Tibial nerve (tissue), 4 donors: ENCODE measurements at places on chromosomes 3 and 15.

DNA sequence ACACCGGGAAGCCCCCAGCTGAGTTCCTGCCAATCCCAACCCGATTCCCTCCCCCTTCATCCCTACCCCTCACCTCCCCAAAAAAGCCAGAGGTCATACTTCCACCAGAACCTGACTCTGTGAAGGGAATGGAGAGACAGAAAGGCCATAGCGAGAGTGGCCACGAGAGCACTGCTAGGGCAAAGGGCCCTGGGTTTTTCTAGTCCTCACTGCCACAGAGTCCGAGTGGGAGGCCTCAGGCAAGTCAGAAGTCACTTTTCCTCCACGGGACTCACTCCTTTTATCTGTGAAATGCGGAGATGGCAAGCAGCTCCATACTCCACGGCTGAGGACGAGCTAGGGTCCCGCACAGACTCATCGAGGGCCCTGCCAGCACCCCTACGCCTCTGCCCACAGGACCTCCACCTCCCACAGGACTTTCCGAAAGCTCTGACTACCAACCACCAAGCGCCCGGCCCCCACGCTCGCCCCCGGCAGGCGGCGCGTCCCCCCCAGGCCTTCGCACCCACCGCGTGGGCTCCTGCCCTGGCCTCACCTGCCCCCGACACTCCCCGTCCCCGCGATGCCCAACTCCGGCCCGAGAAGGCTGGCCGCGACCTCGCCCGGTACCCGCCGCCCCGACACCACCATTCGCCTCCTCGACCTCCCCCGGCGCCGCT lies 792 bp downstream of the ATP13A3 start:
- peak overlapping the region; percentile 87 for H3K4me3 ChIP-seq
- no peaks in the 10 kb centered on the region for H3K36me3 ChIP-seq
- H3K27me3 ChIP-seq, result no peaks in the 10 kb centered on the region

GRCh38 chr15:34890424-34890823 lies 79.1 kb downstream of the AQR start:
- H3K27me3 ChIP-seq, result no peaks in the 10 kb centered on the region
- DNase-seq, result no peak
- H3K4me3 ChIP-seq, result no peak overlapping the region
- H3K27ac ChIP-seq, result no peak overlapping the region

GRCh38 chr15:35912196-35912595 lies 366.2 kb upstream of the DPH6 start:
- H3K4me1 ChIP-seq, result no peaks in the 10 kb centered on the region
- H3K36me3 ChIP-seq, result no peaks in the 10 kb centered on the region
- no peaks in the 10 kb centered on the region for H3K27me3 ChIP-seq
- no peak for DNase-seq
- H3K4me3 ChIP-seq, result no peak overlapping the region

- H3K27me3 ChIP-seq, result no peaks in the 10 kb centered on the region
- DNase-seq, result no peak
- H3K36me3 ChIP-seq, result peaks cover 59% of the 10 kb centered on the region
- H3K4me3 ChIP-seq, result no peak overlapping the region
These were observed 21.4 kb downstream of the CCDC191 start for GRCh38 chr3:114034787-114035545.

DNA sequence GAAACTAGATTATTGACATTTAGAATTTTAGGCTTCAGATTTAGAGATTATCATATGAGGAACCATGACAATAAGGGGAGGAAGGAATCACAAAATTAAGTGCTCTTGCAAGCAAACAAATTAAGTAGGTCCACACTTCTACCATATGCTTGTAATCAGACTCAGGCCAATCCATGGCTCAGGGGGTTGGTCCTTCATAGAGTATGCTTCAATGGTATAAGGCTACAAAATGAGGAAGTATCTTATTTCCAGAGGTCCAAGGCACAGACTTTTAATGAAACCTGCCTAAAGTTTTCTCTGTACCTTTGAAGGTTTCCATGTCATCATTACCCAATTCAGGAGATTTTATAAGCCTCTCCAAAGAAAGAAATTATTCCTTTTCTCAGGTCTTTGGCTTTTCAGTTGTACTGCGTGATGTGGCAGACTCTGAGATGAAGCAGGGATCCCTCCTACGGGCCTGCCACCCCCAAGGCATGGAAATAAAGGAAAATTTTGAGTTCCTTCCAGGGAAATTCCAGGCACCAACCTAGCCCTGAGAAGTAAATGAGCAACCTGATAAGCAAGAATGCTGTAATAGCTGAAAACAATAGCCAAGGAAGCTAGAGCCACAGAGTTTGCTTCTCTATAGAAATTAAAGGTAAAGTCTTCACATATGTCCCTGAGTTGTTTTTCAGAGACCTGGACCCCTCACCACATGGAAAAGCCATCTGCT lies 36.3 kb downstream of the SERPINI2 start:
- H3K36me3 ChIP-seq, result no peaks in the 10 kb centered on the region
- no peaks in the 10 kb centered on the region for H3K4me1 ChIP-seq
- H3K27me3 ChIP-seq, result no peaks in the 10 kb centered on the region
- H3K4me3 ChIP-seq, result no peak overlapping the region
- H3K27ac ChIP-seq, result no peak overlapping the region
- DNase-seq, result no peak

DNA sequence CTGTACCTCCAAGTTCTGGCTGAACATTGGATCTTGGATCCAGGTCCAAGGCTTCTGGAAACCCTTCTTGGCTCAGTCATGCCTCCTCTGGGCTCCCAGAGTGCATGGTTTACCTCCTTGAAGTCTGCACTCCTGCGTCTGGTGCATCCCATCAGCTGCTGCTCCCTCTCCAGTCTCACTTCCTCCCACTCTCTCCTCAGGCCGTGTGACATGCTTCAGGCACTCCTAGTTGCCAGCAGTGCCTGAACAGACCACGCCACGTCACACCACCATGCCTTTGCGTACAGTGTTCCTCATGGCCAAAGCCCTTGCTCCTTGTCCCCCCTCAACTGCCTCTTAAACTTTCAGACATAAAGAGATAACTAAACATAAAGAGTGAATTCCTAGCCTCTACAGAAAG lies 5.7 kb downstream of the GPR27 start:
- H3K4me1 ChIP-seq, result no peaks in the 10 kb centered on the region
- H3K27ac ChIP-seq, result no peak overlapping the region
- no peaks in the 10 kb centered on the region for H3K36me3 ChIP-seq
- no peak for DNase-seq

DNA sequence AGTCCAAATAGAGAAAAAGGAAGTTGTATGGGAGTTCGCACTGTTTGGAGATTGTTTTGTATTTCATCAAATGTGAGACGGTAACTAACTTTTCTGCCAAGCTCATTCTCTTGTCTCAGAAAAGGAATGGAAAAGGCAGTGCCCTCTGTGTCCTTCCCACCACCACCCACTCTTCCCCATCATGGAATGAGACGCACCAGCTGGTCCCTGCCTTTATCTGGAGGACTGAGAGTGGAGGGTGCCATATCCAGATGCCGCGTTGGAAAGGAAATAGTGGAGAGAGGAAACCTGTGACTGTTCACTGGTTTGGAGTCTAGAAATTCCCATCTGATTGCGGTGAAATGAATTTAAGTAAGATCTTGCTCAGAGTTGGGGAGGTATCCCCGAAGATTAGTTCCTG lies 3.7 kb upstream of the CCK start:
- no peak overlapping the region for H3K4me3 ChIP-seq
- H3K27me3 ChIP-seq, result no peaks in the 10 kb centered on the region

DNA sequence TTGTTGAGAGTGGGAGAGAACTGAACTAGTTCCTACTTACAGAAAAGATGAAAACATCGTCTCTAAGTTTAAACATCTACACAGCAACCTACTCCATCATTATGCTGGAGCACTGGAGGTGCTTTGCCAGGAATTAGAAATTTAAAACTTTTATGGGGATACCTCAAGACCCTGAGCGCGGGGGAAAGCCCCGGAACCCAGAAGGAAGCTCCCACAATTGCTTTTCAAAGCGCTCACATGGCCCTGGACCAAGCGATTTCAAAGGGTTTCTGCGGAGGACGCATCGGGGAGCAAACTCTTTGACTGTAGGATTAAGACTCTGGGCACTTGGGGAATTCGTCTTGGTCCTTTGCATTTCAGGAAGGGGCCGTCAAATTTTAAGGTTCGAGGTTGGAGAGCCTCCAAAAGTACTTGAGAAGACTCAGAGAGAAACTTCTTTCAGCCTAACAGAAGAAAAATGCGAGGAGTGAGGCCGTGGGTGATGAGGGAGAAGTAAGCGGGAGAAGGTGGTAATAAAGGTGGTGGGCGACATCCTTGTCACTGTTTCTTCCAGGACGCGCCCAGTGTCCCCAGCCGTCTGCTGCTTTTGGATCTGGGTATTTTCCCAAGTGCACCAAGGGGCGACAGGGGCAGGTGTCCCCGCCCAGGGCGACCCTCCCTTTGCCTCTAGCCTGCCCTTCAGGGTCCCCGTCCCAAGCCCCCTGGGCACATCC lies 591 bp downstream of the PROK2 start:
- no peak for DNase-seq
- peaks cover 70% of the 10 kb centered on the region for H3K27me3 ChIP-seq
- H3K36me3 ChIP-seq, result no peaks in the 10 kb centered on the region
- peak overlapping the region; percentile 4 for H3K4me3 ChIP-seq

DNA sequence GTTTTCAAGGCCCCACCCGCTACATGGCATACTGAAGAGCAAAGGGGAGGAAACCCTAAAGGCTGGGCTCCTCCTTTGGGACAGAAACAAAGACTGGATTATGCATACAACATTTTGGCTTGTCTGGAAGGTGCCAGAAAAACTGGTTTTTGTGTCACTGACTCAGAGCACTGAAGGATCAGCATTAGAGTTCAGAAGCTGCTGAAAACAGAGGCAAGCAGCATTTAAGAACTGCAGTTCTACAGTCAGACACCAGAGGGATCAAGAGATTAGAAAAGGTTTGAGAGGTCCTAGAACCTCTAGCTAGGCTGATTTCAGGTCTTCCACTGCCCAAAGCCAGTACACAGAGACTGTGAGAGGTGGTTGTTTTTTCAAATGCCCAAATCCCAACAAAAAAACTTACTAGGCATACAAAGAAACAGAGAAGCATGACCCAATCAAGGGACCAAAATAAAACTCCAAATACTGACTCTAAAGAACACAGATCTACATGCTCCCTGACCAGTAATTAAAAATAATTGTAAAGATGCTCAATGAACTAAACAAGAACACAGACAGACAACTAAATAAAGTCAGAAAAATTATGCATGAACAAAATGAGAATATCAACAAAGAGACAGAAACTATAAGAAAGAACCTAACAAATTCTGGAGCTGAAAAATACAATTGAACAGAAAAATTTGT lies 91.2 kb downstream of the SENP2 start:
- no peaks in the 10 kb centered on the region for H3K36me3 ChIP-seq
- peaks cover 4% of the 10 kb centered on the region for H3K4me1 ChIP-seq
- no peaks in the 10 kb centered on the region for H3K27me3 ChIP-seq

- H3K27ac ChIP-seq, result no peak overlapping the region
- no peaks in the 10 kb centered on the region for H3K4me1 ChIP-seq
- no peak overlapping the region for H3K4me3 ChIP-seq
These were observed 2.3 kb downstream of the FEZF2 start for GRCh38 chr3:62370858-62371719.

DNA sequence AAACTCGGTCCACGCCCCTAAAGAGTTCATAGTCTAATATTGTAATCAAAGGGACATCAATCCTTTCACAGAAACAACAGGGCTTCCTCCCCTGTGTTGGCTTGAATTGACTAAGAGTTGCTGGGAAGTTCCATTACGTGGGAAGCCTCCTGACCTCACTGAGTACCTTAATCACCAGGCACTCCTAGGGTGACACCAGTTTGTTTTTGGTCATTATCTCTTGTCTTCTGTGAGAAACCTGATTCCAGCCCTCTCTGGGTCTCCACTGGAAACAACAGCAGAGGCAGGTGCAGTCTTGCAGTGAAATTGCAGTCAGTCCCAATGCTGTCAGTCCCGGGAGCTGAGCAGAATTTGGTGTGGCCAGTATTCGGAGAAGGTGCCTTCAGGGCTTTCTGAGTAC lies 55.4 kb downstream of the BOC start:
- no peak for DNase-seq
- no peaks in the 10 kb centered on the region for H3K27me3 ChIP-seq
- H3K36me3 ChIP-seq, result peaks cover 39% of the 10 kb centered on the region
- no peak overlapping the region for H3K27ac ChIP-seq
- peaks cover 13% of the 10 kb centered on the region for H3K4me1 ChIP-seq
